ENCODE measurements at places on chromosomes 13 and 19.
A peak's percentile ranks its signal among the peaks of the same experiment; 100 is the strongest.

GRCh38 chr13:104553186-104553585 lies 1487.0 kb upstream of the SLC10A2 start:
- no peak for DNase-seq

DNA sequence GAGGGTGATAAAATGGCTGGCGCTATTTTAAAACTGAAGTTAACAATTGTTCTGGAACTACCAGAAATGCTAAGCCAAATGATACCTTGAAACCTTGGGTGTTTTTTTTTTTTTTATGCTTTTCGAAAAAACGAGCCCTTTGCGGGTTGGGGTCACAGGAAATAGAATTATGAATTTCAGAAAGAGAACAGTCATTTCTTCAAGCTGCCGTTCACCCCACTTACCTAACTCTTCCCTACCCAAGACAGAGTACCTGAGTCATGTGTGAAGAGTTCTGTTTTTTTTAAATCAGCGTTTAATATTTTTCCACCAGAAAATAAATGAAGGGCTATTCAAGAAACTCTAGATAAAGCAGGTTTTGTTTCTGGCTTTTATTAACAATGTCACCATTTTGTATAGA lies 35.3 kb downstream of the KLF2 start:
- DNase-seq, result no peak

- no peak for DNase-seq
Observed at GRCh38 chr19:10963865-10964264, 3.0 kb downstream of the SMARCA4 start.

DNA sequence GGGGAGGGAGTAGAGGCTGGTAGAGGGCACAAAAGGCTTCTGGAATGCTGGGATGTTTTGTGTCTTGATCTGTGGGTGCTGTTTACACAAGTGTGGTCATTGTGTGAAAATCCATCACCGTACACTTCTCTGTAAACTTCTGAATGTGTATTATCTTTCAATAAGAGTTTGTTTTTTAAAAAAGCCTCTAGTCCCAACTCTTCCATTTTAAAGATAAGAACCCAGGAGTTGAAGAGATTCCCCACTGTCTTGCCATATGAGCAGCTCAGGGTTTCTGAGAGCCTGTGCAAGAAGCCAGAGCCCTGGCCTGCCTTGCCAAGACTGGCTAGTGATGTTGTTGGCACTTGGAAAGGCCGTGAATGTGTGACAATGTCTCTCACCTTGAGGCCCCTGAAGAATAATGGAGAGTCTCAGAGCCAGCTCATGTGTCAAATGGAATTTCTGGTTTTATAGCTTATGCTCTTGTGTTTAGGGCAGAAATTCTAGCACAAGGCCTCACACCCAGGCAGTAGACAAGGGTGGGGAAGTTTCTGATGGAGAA lies 57.5 kb upstream of the NPAS1 start:
- DNase-seq, result no peak

DNA sequence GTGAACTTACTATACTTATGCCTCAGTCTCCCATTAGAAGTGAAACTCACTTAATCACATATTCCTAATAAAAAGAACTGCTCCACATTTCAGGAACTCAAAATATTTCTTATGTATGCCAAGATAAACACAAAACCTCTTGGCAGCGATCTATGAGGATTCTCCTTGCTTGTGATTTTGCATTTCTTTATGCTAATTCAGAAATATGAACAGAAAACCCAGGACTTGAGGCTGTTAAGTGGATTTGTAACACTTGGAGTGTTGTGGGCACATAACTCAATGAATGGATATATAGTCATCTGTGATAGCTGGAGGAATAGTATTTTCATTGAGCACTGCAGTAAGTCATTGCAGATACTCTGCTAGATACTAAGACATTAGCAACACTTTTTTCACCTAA lies 5.6 kb upstream of the KATNAL1 start:
- no peak for DNase-seq

DNA sequence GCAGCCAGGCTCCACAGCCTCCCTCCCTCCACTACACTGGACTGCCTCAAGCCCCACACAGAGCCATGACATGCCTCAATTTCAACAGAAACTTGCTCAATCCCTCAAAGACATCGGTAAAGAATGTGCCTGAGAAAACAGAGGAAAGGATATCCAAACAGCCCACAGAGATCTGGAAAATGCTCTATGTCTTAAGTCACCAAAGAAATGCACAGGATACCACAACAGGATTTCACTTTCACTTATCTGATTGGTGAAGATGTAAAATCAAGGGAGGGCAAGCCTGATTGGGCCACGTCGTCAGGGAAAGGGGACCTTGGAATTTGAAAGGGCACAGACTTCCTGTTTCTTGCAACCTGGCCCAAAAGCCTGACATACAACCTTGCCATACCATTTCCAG lies 14.2 kb downstream of the CACNA1A start:
- DNase-seq, result no peak

DNA sequence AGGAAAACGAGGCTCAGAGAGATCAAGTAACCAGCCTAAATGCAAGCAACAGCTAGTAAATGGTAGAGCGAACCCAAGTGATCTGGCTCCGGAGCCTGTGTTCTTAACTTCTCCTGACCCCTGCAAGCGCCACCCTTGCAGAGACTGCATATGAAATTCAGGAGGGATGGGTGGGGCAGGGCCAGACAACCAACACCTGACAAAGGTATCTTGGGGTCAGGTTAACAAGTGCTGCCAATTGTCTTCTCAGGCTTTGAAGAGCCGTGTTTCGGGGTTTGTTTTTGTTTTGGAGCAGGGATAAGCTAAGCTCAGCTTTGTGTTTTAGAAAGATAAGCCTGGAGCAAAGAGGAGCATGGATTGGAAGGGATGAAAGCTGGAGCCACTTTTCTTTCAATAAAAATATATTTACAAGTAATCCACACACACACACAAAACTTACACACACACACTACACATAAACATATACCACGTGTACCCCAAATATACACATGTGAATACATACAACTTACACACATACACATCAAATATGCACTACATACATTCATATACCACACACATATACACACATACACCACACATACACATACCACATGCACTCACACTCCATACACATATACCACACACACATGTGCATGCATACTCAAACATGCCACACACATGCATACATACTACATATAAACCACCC lies 722.0 kb downstream of the DIAPH3 start:
- no peak for DNase-seq

DNA sequence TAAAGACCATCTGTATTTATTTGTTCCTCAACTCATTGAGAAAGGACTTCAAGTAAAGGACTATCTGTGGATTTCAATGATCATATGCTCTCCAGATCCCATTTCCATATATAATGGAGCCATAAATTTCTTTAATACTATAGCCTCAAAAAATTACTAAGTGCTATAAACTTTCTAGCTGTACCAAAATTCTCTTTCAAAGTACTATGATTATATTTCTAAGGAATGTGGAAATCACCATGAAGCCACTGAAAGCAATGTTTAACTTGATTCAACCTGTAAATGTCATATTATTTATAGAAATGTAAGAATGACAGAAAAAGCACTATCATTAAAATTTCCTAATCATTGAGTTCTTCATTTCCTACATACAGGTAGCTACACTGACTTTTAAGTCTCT lies 20.7 kb downstream of the TBC1D4 start:
- DNase-seq, result no peak

GRCh38 chr13:34507630-34508029 lies 434.4 kb upstream of the NBEA start:
- no peak for DNase-seq

DNA sequence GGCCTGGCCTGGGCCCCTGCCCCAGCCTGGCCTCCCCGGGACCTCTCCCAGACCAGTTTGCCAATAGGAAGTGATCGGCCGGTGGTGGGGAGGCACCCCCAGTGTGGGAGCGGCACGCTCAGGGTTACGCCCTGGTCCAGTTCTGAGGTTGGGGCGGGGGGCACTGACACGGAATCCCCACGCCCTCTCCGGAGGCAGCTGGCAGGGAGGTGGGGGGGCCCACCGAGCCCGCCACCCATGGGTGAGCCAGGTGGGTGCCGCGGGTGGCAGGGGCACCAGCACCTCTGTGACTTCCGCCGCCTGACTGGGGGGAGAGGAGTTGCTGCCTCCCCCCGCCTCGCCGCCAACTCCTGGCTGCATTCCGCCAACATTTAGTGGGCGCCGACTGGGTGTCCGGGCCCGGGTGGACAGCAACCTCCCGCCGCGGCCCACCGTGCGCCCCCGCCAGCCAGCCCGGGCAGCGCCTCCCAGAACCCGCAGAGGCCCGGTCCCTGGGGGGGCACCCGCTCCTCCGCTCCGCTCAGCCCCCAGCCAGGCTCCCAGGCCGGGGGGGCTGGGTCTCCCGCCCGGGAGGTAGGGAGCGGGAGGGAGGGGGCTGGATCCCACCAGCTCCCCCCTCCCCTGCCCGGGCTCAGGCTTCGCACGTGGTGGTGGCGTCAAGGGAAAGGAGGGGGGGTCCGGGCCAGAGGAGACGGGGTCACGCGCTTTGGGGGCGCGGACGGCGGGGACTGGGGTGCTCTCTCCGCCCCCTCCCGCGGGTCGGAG lies 2.0 kb downstream of the ZBTB7A start:
- DNase-seq, result peak; percentile 59

GRCh38 chr13:89375839-89376238 lies 1704.7 kb downstream of the SLITRK5 start:
- DNase-seq, result peak; percentile 74

GRCh38 chr19:34084396-34085145 lies 87.7 kb upstream of the LSM14A start:
- no peak for DNase-seq

GRCh38 chr13:52195401-52195837 lies 36.0 kb upstream of the NEK3 start:
- no peak for DNase-seq

GRCh38 chr19:3830621-3831589 lies 37.9 kb downstream of the ZFR2 start:
- no peak for DNase-seq

- peak; percentile 26 for DNase-seq
Observed at GRCh38 chr13:94967183-94968039, 255.1 kb upstream of the SOX21 start.

- peak; percentile 54 for DNase-seq
Observed at GRCh38 chr13:107585469-107586180, 629.7 kb downstream of the LIG4 start.

- DNase-seq, result no peak
Observed at GRCh38 chr13:98686270-98686669, 66.2 kb downstream of the SLC15A1 start.

- no peak for DNase-seq
Observed at GRCh38 chr13:61370520-61370919, 45.1 kb downstream of the PCDH20 start.

DNA sequence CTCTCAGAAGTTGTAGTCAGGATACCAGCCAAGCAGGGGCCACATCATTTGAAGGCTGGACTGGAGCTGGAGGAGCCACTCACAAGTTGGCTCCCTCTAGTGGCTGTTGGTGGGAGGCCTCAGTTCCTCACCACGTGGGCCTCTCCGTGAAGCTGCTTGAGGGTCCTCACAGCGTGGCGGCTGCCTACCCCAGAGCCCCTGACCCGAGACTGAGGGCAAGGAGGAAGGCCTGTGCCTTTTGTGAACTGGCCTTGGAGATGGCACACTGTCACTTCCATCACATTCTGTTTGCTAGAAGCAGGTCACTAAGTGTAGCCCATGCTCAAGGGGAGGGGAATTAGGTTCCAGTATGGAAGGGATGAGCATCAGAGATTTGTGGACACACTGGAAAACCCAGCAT lies 14.6 kb downstream of the GNA11 start:
- peak; percentile 30 for DNase-seq

DNA sequence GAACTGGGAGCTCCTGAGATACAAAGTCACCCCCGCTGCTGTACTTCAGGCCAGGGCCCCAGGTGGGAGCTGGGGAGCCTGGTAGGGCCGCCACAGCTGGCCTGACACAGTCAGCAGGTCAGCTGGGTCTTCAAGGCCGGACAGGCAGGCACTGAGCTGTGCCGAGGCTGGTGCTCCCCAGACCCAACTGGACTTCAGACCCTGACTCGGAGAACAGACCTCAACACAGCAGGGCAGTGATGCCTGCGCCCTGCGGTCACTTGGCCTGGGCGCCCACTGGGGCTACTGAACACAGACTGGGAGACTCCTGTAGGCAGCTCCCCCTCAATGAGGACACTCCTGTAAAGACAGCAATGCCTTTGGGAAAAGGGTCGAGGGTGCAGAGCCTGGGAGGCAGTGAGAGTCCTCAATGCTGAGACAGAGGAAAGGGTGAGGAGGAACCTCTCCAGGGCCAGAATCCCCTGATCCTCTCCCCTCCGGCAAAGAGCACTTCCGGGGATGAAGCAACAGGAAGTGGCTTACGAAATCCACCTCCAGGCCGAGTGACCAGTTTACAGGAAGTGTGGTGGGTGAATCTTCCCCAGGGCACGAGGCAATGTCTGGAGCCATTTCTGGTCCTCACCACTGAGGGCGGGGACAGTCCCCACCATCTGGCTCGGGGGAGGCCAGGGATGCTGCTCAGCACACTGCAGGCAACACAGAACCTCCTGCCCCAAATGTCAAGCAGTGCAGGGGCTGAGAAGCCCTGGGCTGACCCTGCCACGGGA lies 40.8 kb upstream of the ISYNA1 start:
- peak; percentile 90 for DNase-seq

GRCh38 chr13:29805994-29806979 lies 44.1 kb downstream of the UBL3 start:
- no peak for DNase-seq
